MM.1S (cell line): ENCODE measurements at places on chromosomes 2 and 18.

DNA sequence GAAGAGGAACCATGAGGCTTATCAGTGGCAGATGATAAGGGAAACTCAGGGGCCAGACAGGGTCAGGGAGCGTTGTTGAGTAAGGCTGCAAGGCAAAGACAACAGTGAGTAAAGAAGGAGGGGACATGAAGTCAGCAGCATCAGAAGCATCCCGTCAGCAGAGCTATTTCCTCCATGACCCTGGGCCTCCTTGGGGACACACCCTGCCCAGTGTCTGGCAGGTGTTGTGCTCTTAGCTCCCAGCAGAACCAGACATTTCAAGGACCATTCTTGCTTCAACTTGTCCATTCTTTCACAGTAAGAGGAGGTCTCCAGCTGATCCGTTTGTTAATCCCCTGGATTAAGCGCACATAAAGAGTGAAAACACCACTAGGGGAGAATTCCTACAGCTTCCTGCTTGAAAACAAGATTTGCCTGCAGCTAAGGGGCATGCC, 88.7 kb upstream of the MEIS1 start:
- DNase-seq, result no peak

DNA sequence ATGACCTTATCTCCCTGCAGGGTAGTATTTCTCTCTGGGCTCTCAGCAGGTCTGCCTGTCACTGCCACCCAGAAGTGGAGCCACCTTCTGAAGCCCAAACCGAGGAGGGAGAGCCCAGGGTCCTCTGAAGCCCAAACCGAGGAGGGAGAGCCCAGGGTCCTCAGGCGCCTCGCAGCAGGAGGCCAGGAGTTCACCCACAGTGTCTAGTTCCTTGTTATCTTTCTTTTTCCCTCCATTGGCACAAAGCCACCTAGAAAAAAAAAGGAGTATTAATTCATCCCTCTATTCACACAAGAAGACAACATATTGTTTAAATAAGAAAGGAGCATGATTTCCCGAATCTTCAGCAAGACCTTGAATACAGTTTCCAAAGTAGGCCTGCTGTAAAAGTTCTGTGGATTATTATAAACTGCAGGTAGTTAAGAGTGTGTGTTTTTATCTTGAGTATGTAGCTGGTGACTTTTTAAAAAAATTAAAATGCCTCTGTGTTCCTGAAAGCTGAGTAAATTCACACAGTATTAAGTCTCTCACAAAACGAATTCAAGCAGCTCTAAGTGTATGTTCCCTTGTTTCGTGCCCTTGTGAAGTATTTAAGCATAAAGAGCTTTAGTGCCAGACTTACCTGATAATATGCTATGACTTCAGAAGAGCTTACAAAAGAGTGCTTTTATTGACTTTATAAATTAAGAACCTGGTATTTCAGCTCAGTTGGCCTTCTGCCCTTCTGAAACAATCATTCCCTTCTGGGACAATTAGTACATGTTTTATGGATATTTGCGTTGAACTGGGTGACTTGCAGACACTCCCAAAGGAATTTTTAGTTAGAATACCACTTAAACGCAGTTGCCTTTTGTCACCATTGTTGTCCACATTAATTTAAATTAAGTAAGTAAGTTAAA, 11.7 kb upstream of the GRHL1 start:
- no peak for DNase-seq

- DNase-seq, result no peak
These were observed 126.9 kb upstream of the ZNF516 start for GRCh38 chr18:76621782-76622495.

GRCh38 chr2:60507211-60507965, 46.1 kb downstream of the BCL11A start:
- DNase-seq, result no peak

DNA sequence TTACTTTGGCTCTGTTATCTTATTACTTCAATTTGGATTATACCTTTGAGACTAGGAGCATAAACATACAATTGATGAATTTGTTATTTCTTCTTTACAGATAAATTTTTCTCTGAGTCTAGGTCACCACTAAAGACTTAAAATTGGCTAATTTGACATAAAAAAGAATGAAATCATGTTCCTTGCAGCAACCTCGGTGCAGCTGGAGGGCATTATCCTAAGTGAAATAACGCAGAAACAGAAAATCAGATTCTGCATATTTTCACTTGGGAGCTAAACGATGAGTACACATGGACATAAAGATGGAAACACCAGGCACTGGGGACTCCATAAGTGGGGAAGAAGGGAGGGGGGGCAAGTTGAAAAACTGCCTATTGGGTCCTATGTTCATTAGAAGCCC, 172.8 kb upstream of the SESTD1 start:
- DNase-seq, result no peak

- no peak for DNase-seq
These were observed 13.9 kb downstream of the SNORC start for GRCh38 chr2:232884001-232884421.

DNA sequence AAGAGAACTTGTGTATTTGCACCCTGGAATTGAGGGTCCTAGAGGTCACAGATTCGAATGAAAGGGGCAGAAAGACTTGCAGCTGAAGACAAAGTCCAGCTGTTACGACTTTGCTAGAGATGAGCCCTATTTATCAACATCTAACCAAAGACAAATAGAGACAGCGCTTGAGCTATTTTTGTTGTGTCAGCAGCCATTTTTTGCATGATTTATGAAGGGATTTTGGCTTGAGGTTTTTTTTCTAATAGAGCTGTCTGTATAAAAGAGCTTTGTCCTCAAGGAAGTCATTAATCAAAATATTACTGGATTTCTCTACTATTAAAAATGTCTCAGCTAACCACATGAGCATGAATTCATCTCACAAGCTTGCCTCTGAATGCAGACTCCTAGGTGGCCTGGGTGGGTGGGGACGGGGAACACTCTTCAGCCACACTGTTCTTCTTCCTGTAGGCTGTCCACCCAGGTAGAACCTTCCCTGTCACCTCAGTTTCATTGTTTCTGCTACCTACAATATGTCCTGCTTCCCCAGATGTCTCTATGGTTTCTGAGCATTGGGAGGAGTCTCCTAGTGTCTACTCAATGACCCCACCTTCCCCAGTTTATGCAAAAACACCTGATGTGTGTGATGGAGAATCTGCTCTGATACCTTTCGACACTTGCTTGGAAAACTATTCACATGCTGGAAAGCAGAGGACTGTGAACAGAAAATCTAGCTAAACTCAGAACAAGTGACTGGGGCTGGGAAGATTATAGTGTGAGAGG, 7.2 kb upstream of the CD226 start:
- DNase-seq, result no peak

- DNase-seq, result no peak
These were observed 65.5 kb downstream of the STEAP3 start for GRCh38 chr2:119289093-119289492.

GRCh38 chr2:191645434-191646162, 32.3 kb upstream of the NABP1 start:
- no peak for DNase-seq

GRCh38 chr2:189143925-189144324, 35.6 kb downstream of the COL5A2 start:
- DNase-seq, result no peak

DNA sequence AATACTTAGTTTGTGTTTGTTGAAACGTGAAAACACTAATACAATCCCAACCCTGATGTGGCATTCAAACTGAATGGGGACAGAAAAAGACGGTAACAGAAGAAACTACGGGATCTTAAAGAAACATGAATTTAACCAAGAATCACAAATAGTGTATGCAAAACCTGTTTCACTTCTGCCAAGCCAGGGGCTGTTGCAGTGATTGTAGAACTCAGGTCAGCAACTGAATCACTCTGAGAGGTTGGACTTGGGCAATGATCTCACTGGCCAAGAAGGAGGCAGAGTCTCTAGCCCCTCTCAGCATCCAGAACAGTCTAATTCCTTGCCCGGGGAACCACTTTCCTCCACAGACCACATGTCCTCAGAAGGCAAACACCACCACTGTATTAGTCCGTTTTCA, 54.9 kb upstream of the CRIM1 start:
- no peak for DNase-seq

DNA sequence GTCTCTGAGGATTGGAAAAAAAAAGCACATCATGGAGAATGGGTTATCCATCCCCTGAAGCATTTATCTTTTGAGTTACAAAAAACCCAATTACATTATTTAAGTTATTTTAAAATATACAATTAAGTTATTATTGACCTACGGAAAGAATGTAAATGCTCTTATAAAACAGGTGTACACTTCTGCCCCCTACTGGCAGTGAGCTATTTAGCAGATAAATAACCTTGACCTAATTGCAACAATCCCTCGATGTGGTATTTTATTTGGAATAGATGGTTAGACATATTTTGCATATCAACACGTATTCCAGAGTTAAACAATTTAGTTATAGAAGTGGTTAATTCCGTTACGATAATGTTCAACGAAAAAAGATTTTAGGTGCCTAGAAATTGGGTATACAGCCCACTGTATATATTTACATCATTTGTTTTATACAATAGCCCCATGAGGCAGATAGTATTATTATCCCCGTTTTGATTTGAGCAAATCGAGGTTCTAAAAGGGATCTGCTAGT, 9.1 kb upstream of the DAW1 start:
- DNase-seq, result peak; percentile 57

DNA sequence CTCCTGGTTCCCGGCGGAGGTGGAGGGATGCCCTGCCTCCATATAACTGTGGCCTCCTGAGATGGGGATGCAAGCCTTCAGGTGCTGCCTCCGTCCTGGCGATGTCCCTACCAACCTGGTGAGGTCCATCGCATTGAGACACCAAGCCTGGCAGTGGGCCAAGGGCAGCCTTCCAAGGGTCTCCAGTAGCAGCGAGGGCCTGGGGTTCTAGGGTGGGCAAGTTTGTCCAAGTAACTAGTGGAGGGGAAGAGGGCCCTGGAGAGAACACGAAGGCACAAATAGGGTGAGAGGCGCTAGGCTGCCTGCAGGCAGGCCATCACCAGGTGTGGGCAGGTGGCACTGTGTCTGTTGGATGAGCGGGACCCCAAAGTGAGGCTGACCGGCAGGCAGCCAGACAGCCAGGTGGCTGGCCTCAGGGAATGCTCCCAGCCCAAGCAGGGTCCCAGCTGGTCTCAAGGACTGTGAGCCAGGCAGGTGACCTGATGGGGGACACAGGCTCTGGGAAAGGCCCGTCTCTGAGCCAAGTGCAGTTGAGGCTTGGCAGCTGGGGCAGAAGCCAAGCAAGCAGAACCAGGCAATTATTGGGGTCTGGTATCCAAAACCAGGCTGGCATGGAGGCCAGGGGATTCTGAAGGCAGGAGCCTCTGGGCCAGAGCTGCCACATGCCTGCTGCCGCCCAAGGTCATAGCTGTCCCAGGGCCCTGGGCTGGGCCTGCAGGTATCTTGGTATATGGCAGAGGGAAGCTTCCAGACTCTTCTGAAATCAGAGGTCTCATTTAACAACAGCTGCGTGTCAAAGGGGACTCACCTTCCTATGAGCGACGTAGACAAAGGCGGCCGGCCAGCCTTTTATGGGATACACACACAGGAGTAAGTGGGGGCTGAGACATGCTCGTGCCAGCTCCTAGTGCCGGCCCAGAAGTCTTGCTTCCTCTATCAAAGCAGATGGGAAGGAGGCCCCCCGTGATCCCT, 23.4 kb downstream of the RAMP1 start:
- no peak for DNase-seq

GRCh38 chr2:165009466-165009865, 54.1 kb upstream of the SLC38A11 start:
- no peak for DNase-seq

DNA sequence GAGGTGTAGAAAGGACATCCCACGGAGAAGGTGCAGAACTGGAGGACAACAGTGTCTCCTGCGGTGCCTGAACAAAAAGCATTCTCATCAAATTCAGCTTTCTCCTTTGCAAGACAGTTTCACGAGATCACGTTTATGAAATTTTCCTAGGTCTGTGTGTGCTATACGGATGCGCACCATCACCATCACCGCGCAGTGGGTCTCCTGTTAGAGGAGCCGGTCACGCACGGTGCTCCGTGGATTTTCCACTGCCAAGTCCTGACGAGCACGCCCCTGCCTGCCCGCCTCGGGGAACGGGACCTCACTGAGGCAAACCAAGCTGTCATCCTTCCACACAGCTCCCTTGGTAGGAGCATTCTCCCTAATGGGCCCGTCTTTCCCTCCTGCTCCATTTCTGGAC, 140.4 kb upstream of the TPO start:
- no peak for DNase-seq

- DNase-seq, result no peak
These were observed 22.8 kb downstream of the CABLES1 start for GRCh38 chr18:23158058-23158457.

DNA sequence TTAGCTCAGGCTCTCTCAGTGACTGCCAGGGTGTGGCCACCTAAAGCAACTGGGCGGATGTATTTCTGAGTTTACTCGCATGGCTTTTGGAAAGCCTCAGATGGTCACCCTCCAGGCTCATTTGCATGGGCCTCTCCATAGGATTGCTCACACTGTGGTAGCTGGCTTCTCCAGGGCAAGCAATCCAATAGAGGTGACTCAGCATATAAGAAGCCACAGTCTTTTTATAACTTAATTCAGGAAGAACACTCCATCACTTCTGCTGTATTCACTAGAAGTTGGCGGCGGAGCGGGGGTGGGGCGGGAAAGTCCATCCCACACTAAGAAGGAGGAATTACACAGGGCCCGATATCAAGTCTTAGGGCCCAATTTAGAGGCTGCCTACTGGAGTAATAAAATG, 3.6 kb upstream of the DOK6 start:
- no peak for DNase-seq

DNA sequence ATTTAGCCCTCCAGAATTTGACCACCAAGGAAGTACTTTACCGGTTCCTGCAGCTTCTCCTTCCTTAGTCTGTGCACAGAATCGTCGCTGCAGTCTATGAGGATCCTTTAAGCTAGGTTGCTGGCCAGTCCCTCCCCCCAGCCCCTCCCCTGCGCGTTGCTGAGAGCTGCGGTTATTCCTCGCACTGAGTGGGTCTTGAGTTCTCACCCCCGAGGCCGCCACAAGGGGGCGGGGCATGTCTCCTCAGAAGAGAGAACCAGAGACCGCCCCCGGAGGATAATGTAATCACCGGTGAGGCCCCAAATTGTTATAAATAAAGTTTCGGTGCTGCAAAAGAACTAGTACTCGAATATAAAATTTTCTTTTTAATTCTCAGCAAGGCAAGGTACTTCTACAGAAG, 1184.9 kb upstream of the CDH2 start:
- no peak for DNase-seq

GRCh38 chr18:61822879-61823278, 69.9 kb downstream of the RNF152 start:
- no peak for DNase-seq

GRCh38 chr2:128293426-128293755, 25.3 kb downstream of the HS6ST1 start:
- no peak for DNase-seq

GRCh38 chr2:220282236-220282635, 654.8 kb downstream of the SLC4A3 start:
- DNase-seq, result no peak

DNA sequence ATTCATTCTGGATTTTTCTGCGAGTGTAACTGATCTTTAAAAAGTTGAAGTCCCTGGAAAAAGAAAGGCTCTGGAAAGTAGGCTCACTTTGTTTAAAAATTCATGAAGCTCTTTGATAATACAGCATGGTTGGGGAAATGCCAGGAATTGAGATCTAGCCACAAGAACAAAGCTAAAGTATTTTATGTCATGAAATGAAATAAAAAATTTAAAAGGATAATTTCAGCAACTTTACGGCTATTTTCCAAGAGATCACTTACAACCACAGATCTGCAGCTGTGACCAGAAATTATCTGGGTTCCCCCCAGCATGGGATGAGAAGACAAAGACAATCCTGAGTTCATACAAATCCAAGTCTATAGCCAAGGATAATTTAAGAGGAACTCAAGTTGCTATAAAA, 25.3 kb upstream of the RFX8 start:
- no peak for DNase-seq

- DNase-seq, result no peak
These were observed 14.4 kb downstream of the MGAT5 start for GRCh38 chr2:134268265-134268664.

GRCh38 chr2:215377283-215377682, 58.6 kb downstream of the FN1 start:
- DNase-seq, result no peak
